ENCODE measurements at places on chromosomes 3 and 15.

DNA sequence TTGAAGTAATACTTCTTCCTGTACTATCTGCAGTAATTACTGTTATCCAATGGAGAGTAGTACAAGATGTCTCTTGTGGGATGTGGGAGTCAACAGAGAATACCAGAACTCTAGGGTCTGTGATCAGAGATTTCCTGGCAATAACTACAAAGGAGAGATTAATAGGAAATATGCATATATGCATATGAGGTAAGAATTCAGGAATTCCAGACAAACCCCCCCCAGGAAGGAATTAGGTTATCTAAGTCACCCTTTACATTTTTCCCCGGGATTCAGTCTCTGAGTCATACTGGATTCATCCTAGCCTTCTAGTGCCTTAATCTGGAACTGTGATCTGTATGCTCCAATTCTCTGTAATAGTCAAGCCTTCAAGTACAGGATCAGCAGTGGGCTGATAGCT is 49.4 kb downstream of the GTF2E1 start:
- H3K27ac ChIP-seq, result no peak overlapping the region
- no peaks in the 10 kb centered on the region for H3K27me3 ChIP-seq
- H3K4me1 ChIP-seq, result no peaks in the 10 kb centered on the region
- no peak for DNase-seq

DNA sequence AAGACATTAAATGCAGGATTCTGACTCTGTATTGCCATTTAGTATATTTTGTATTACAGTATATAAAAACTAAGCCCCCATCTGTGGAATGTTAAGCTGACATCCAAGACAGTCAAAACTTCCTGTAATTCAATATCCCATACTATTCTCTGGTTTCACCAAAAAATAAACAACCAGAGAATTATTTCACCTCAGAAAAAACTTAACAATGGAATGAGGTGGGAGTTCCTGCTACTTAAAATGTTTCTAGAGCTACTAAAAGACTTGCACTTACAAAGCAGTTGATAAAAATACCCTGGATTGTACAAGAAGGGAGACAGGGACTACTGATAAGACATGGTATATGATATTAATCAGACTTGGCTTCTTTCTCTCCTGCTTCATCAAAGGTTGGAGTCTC is 8.3 kb downstream of the ARL13B start:
- H3K4me3 ChIP-seq, result no peak overlapping the region
- no peaks in the 10 kb centered on the region for H3K36me3 ChIP-seq

DNA sequence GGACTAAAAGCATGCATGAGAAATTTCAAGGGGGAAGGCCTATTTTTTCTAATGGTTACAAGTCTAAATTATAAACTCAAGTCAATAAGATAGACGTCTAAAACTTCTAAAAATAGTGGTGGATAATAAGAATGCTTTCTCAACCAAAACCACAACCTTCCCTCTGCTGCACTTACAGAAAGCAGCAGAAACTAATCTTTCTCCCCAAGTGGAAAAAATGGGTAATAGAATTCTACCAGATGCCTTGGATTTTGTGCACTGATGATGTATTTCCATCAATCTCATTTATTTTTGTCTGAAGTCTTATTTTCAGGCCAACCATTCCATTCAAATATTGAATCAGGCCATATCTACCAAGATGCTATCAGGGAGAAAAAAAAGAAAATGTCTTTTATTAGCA is 344.7 kb downstream of the NEK10 start:
- H3K27me3 ChIP-seq, result no peaks in the 10 kb centered on the region
- H3K4me3 ChIP-seq, result no peak overlapping the region
- H3K4me1 ChIP-seq, result no peaks in the 10 kb centered on the region
- no peaks in the 10 kb centered on the region for H3K36me3 ChIP-seq
- DNase-seq, result no peak

DNA sequence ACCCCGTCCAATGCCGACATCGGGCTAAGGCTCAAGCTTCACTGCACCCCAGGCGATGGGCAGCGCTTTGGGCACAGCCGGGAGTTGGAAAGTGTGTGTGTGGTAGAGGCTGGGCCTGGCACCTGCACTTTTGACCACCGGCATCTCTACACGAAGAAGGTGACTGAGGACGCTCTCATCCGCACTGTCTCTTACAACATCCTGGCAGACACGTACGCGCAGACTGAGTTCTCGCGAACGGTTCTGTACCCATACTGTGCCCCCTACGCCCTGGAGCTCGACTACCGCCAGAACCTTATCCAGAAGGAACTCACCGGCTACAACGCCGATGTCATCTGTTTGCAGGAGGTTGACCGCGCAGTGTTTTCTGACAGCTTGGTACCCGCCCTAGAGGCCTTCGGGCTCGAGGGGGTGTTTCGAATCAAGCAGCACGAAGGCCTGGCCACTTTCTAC is 1.0 kb downstream of the PDE12 start:
- H3K4me1 ChIP-seq, result peaks cover 29% of the 10 kb centered on the region
- H3K27me3 ChIP-seq, result no peaks in the 10 kb centered on the region
- H3K36me3 ChIP-seq, result peaks cover 3% of the 10 kb centered on the region
- H3K4me3 ChIP-seq, result peak overlapping the region; percentile 92

DNA sequence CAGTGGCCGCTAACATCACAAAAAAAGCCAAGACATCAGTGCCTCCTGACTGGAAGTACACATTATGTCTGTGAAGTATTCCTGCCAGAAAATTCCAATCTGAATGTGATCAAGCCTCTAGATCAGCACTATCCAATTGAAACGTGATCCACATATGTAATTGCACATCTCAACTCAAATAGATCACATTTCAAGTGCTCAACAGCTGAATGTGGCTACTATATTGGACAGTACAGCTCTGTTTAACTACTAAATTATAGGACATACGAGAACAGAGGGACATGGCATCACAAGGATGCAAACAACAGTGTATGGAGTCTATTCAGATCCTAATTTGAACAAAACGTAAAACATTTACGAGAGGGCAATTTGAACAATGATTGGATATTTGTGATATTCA is 542 bp upstream of the UBAP1L start:
- peaks cover 43% of the 10 kb centered on the region for H3K36me3 ChIP-seq
- H3K27me3 ChIP-seq, result no peaks in the 10 kb centered on the region
- H3K4me1 ChIP-seq, result peaks cover 6% of the 10 kb centered on the region
- H3K4me3 ChIP-seq, result no peak overlapping the region

GRCh38 chr3:106114848-106115247 is 246.0 kb upstream of the CBLB start:
- no peak for DNase-seq
- no peak overlapping the region for H3K27ac ChIP-seq
- no peaks in the 10 kb centered on the region for H3K27me3 ChIP-seq
- no peak overlapping the region for H3K4me3 ChIP-seq
- peaks cover 21% of the 10 kb centered on the region for H3K4me1 ChIP-seq

GRCh38 chr3:139824864-139825263 is 110.1 kb upstream of the CLSTN2 start:
- no peak overlapping the region for H3K27ac ChIP-seq
- no peak for DNase-seq
- H3K4me3 ChIP-seq, result no peak overlapping the region
- peaks cover 4% of the 10 kb centered on the region for H3K27me3 ChIP-seq

DNA sequence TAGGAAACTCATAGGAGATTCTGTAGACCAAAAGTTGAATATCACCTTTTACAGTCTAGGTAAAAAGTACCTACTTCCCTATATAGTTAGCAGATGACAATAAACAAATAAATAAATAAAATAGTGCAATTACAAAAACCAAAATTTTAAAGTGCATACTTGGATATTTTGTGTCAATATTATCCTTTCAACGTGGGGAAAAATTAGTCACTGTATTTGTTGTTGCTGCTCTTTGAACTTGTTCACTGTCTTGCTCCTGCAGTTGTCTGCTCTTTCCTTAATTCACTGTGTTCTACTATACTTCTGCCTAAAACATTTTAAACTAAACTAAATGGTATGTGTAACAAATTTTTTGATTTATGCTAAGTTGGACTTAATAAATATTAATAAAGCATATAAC is 889.0 kb downstream of the ROBO1 start:
- no peak overlapping the region for H3K4me3 ChIP-seq
- H3K36me3 ChIP-seq, result peaks cover 4% of the 10 kb centered on the region
- H3K27ac ChIP-seq, result peak overlapping the region; percentile 64
- peaks cover 38% of the 10 kb centered on the region for H3K4me1 ChIP-seq

- H3K36me3 ChIP-seq, result no peaks in the 10 kb centered on the region
- no peak overlapping the region for H3K27ac ChIP-seq
Observed at GRCh38 chr3:188962253-188963247, 209.2 kb upstream of the TPRG1 start.

DNA sequence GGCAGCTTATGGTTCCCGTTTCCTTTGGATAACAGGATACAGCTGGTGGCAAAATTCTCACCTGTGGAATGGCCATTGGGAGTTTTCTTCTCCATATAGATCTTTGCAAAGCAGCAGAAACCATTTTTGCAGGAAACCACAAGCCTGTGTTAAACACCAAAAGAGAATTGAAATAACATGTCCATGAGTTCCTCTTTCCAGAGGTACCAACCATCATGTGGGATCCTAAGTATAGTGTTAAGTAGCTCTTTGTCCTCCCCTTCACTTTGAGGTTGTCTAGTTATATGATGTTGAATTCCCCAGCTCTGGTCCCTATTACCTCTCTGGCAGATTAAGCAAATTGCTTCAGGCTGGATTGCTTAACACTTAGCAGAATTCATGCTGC is 94.9 kb downstream of the AKAP13 start:
- DNase-seq, result no peak
- H3K36me3 ChIP-seq, result no peaks in the 10 kb centered on the region
- no peak overlapping the region for H3K4me3 ChIP-seq
- peaks cover 39% of the 10 kb centered on the region for H3K4me1 ChIP-seq
- no peaks in the 10 kb centered on the region for H3K27me3 ChIP-seq

DNA sequence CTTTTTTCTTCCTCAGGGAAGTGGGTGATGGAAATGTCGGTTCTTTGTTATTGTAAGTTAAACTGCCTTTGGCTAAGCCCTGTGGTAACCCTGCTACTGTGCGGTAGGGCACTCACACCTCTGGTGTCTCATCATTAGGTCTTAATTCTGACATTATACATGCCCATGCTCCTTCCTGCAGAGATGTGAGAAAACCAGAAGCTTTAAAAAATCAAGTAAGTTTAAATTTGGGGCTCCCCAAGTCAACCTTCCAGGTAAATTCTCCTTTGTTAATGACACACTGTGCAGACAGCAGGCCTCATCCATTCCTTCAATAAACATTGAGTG is 155.8 kb downstream of the FAM43A start:
- H3K4me1 ChIP-seq, result peaks cover 18% of the 10 kb centered on the region
- no peaks in the 10 kb centered on the region for H3K36me3 ChIP-seq
- no peak overlapping the region for H3K4me3 ChIP-seq
- H3K27ac ChIP-seq, result no peak overlapping the region

GRCh38 chr15:96593735-96594134 is 263.2 kb downstream of the NR2F2 start:
- no peaks in the 10 kb centered on the region for H3K36me3 ChIP-seq
- H3K27ac ChIP-seq, result no peak overlapping the region
- H3K4me3 ChIP-seq, result no peak overlapping the region
- no peak for DNase-seq

DNA sequence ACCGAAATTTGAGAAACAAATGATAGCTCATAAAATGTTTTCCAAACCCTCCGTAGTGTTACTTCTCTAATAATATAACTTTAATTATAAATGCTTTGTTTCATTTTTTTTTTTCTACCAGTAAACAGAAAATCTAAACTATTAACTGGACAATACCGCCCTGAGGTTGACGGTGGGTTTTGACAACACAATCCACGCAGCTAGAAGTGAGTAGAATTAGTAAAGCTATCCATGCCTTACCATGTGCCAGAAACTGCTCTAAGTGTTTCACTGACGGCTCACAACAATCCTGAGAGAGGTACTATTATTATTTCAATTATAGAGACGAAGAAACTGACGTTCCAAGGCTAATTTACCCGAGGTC is 410 bp downstream of the NDUFAF1 start:
- H3K27ac ChIP-seq, result peak overlapping the region; percentile 95
- H3K4me1 ChIP-seq, result peaks cover 6% of the 10 kb centered on the region
- no peak for DNase-seq
- H3K4me3 ChIP-seq, result peak overlapping the region; percentile 87
- peaks cover 2% of the 10 kb centered on the region for H3K36me3 ChIP-seq

DNA sequence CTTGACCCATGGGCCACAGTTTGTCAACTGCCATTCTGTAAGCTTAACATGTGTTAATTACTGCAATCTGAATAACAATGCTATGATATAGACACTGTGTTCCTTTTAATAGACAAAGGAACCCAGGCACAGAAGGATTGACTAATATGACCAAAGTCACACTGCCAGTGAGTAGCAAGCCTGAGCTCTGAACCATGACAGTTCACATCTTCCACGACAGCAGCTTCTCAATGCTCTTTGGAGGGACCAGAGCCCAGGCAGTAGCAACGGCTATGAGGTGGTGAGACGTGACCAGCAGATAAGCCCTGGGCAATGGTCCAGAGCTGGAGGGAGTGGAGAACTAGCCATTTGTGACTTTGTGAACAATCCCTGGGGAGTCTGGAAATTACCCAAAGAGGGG is 19.4 kb downstream of the CA12 start:
- H3K27ac ChIP-seq, result no peak overlapping the region
- H3K36me3 ChIP-seq, result no peaks in the 10 kb centered on the region
- no peak for DNase-seq
- H3K27me3 ChIP-seq, result peaks cover 12% of the 10 kb centered on the region
- peaks cover 5% of the 10 kb centered on the region for H3K4me1 ChIP-seq

DNA sequence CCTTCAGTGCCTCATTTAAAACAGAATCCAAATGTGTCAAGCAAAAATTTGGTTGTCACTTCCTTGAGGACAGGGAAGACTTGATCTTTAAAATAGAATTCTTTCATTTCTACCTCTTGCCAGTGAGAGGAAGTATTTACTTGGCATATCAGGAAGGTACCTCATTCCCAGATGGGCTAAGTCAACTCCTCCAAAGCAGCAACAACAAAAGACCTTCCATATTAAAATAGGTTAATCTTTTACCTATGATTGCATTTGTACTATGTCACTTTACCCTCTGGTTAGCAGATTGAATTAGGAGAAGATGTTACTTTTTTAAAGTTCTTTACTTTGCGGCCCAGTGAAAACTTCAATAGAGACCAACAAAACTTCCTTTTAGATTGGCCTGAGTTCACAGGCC is 462.1 kb upstream of the ADAMTS9 start:
- H3K4me1 ChIP-seq, result peaks cover 22% of the 10 kb centered on the region
- H3K4me3 ChIP-seq, result no peak overlapping the region
- no peak overlapping the region for H3K27ac ChIP-seq
- H3K36me3 ChIP-seq, result no peaks in the 10 kb centered on the region

DNA sequence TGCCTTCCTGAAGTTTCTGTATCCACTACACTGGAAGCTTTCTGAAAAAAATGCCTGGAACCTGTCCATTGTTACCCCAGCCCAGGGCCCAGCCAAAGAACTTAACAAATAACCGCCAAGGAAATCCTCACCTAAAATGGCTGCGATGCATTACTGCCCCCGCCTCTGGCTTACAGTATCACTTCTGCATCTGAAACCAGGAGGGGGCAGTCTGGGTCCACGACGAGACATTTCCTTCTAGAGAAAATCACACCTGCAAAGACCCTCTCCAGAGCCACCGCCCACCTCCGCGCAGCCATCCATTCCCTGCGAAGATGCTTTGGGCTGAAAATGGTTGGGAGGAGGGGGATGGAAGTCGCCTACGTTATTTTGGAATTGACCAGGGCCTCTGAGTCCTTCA is 22.4 kb upstream of the CELF6 start:
- peaks cover 14% of the 10 kb centered on the region for H3K36me3 ChIP-seq
- no peak for DNase-seq

GRCh38 chr3:185746470-185746869 is 78.4 kb downstream of the IGF2BP2 start:
- no peak for DNase-seq
- H3K27ac ChIP-seq, result peak overlapping the region; percentile 72
- peaks cover 7% of the 10 kb centered on the region for H3K36me3 ChIP-seq
- H3K4me3 ChIP-seq, result no peak overlapping the region
- peaks cover 47% of the 10 kb centered on the region for H3K4me1 ChIP-seq
